ENCODE measurements at places on chromosomes 7 and 10. TPM values are rescaled to one million over a fixed set of nuclear protein-coding genes. Genes with fewer than 3 reads are reported as not detected.

HOXA13 gene
- total RNA-seq = not detected

CALD1 gene
- total RNA-seq = not detected

DNA sequence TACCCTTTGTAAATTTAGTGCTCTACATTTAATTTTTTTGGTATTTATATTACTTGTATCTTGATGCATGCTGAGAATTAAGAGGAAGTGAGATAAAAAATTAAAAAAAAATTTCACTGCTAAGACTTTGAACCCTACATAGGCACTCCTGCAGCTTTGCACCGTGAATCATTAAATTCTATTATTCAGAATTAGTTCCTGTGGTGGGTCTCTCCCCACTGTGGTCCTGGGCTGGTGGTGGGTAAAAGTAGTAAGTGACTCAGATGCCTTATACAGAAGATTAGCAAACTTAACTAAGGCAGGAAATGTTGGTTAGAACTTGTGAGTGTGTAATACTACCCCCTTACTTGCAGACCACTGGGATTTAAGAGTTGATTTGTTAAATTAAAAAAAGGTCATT, 72.6 kb downstream of the AP3M1 start:
- no peak for DNase-seq

C10orf105 gene
- total RNA-seq = 0.30 TPM

- DNase-seq = no peak
These were observed 10.7 kb upstream of the UCN3 start for GRCh38 chr10:5354068-5354467.

- DNase-seq = no peak
These were observed 89.1 kb downstream of the TNS3 start for GRCh38 chr7:47492716-47493325.

All from activated naive CD8-positive, alpha-beta T cell treated with anti-CD3 and anti-CD28 coated beads, Interleukin-2, amount 10 ng/mL, durations not matched to agents 7 days and 5 days (primary cell).